ENCODE measurements at places on chromosomes 6 and 20.

GRCh38 chr20:33790566-33790965 lies 20.6 kb upstream of the CHMP4B start:
- no peak for DNase-seq

DNA sequence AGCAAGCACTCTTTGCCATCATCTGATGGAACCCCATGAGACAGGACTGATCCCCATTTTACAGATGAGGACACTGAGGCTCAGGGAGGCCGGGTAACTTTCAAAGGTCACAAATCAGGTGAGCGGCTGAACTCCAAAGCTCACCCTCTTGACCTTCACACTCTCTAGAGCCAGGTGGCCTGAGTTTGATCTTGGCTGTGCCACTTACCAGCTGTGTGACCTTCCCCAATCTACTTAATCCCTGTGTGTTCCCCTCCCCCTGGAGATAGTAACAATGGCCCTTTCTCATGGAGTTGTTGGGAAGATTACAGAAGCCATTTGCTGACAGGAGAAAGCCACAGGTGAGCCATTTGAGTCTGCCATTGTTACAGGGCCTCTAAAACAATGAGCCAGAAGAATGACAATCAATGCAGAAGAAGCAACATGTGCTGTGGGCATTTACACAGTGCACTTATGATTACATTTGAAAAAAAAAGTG lies 34.5 kb downstream of the BMP7 start:
- DNase-seq, result no peak

- DNase-seq, result no peak
Observed at GRCh38 chr6:25537349-25538018, 114.5 kb upstream of the SCGN start.

DNA sequence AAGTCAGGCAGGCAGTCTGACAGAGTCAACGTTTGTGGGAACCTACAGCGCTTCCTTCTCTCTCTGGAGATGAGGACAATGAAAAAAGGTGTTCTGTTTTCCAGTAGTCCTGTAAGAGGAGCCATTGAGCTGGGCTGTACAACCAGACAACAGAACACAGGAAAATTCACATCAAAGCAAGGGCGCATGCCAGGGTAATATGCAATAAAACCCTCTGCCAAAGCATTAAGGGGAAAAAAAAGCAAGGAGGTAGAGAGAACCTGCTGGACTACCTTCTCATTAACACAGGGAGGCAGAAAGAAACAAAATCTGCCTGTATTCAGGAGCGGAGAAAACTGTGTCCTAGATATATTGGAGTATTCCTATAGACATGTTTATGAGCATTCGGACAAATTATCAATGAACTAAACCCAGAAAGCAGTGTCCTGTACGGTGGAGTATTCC lies 1.3 kb downstream of the RNF24 start:
- no peak for DNase-seq

- DNase-seq, result no peak
Observed at GRCh38 chr6:41546475-41546865, 289 bp downstream of the FOXP4 start.
